OCI-M1 (cell line): ENCODE measurements at places on chromosomes 3 and 15.

GRCh38 chr15:96200357-96200967 lies 130.0 kb upstream of the NR2F2 start:
- no peak for DNase-seq

- no peak for DNase-seq
These were observed 36.4 kb upstream of the GASK1A start for GRCh38 chr3:42942693-42943092.

DNA sequence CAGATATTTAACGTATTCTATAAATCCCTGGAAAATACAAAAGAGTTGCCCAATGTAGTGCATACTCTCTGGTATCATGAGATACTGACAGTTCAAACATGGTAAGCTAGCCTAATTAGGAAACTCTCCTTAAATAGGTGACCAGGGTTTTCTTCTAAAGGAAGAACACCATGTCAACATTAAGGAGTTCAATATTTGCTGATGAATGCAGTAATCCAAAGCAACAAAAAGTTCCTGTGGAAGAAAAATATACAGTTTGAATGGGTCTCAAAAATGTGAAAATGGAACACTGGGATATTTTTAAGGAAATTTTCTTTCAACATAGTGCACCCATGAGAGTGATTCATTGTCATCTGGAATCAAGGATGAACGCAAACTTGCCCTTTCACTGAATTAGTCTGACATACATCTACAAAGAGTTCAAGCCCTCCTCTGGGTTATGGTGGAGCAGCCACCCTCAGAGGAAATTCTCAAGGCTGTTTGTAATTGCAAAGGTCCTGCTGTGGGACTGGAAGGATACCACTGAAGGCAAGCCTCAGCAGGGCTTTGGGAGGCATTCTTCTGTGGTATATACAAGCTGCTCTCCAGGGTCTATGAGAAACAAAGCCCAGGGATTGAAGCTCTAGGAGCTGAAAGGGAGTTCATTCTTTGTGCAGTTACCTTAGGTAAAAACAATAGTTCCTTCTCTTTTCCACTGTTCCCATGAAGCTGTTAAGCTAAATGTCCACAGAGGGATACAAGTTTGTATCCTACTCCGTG lies 700.3 kb downstream of the TUSC7 start:
- DNase-seq: no peak

- peak; percentile 77 for DNase-seq
These were observed 51.0 kb downstream of the MME start for GRCh38 chr3:155131104-155131503.

DNA sequence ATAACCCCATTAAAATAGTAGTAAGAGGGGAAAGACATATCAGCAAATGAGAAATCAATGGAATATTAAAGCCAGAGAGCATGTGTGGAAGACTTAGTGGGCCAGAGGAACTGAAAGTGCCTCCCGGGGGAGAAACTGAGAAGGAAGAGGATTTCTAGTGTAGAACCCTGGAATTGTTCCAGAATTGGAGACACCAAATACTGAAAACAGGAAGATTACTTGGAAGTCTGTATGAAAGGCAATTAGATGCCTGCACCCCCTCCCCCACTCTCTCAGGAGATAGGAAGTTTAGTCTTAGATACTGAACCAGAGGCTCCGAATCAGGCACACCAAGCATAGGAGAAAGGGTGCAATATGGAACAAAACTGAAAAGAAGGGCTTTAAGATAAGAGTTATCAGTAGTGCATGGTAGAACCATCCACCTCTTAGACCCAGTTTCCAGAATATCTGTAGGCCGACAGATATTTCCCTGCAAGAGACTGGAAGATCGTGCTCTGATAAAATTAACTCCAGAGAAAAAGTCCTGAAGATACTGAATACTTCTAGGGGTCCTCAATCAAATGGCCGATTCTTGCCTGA lies 32.4 kb downstream of the KLHL18 start:
- DNase-seq: peak; percentile 90

DNA sequence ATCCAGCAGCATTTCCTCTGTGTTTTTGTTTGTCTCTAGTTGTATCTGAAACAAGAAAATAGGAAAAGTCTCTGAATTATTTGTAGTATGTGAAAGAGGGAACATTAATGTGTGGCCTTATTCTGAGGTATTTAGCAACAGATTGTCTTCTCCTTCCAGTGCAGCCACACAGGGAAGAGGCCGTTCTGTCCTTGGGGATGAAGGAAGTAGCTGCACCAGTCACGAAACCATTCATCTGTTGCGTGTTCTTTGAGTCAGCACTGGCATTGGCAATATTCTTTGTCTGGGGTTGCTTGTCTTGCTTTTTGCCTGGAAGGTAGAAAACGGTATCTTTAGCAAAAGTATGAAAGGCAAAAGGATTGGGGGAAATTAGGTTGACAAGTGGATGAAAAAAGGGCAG lies 91.6 kb downstream of the CDIN1 start:
- DNase-seq: no peak

GRCh38 chr15:74045636-74046274 lies 36.6 kb downstream of the GOLGA6A start:
- DNase-seq: no peak

GRCh38 chr3:126934031-126934531 lies 48.8 kb upstream of the PLXNA1 start:
- no peak for DNase-seq

DNA sequence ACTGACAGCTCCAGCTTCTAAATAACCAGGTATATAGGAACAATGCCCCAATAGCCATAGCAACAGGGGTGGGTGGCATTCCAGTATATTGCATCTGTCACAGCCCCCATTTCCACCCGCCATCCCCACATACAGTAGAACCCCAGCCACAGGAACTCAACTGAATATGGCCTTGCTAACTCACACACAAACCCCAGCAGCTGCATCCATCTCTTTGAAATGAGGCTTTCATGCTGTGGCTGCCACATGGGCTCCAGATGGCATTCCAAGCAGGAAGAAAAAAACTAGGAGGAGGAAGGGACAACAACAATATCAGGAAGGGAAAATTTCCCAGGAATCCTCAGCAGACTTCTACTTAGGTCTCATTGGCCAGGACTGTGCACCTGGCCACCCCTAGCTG lies 54.6 kb downstream of the CCR3 start:
- no peak for DNase-seq

DNA sequence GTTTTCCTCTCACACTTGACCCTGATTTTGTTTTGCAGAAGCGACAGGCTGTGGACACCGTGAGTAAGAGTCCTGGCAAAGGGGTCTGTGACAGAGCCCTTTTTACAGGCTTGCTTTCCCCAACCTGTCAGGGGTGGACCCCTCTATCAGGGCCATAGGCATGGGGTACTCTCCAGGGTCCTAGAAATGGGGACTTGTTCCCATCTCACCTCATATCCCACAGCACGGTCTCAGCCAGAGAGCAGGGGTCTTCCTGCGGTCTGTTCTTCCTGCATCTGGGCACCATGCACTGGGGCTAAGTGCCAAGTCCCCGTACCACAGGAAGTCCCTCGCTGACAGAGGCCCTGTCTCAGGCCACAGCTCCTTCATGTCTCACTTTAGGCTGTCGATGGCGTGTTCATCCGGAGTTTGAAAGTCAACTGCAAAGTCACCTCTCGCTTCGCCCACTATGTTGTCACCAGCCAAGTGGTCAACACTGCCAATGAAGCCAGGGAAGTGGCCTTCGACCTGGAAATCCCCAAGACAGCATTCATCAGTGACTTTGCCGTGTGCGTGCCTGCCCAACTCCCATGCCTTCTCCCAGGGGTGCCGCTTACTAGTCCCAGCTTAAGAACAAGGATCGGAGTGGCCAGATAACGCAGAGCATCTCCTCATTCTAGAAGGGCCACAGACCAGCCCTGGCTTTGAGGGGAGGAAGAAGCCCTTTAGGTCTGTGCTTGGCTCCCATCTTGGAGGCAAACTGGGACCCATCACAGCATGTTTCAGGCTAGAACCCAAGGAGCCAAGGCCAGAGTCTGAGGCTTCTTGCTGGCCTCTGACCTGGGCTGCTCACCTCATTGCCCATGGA lies 783 bp downstream of the ITIH1 start:
- no peak for DNase-seq

- no peak for DNase-seq
These were observed 36.7 kb downstream of the SLC27A2 start for GRCh38 chr15:50218691-50219090.

DNA sequence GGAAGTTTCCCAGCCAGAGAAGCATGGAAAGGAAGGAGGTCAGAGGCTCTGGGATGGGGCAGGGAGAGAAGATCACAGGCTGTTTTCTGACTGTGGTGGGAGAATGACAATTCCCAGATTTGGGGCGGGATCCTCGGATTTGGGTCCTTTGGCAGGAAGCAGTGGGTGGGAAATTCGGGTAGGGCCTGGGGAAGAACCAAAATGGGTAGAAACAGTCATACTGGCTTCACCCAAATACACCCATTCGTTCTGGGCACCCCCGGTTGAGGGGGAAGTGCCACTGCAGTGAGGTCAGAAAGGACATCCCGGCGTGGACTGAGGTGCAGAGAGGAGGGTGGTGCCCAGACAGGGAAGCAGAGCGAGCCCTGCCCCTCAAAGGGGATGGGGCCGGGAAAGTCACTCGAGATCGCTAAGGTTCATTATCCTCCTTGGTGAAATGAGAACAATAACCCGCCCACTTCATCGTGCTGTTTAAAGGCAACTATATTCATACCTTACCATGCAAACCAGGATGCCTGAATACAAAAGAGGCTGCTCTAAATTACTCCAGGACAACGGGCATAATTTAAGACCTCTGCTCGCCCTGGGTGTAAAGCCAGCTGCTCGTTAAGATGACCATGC lies 28.8 kb downstream of the TNK2 start:
- no peak for DNase-seq

DNA sequence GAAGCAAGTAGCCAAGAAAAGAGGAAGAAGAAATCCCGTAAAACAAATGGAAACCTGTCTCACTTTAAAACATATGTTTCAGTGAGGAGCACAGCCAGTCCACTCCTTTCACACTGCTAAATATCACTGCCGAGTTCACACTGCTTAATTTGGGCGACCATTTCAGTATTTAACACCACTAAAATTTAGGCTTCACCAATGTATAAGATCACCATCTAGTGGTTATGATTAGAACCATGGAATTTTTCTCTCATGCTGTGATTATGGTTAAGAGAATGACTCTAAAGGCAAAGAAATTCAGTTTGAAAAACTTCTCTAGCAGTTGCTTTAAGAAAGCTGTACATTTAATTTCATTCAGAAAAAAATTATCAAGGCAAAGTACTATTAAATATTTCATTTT lies 16.6 kb downstream of the SLC4A7 start:
- DNase-seq: peak; percentile 80

DNA sequence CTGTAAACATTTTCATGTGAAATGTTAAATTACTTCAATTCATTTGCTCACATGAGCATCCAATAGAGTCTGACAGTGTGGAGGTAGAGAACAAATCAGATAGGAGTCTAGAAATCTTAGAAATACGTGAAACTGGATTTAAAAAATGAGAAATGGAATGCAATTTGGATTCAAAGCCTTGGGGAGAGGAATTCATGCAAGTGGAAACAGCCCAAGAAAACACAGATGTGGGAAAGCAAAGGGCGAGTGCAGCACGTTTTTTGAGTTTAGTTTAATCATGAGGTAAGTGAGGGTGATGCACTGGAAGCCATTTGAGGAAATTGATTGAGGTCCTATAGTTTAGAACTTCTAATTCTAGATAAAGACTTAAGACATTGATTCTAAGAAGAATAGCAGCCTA lies 434.7 kb downstream of the C3orf38 start:
- DNase-seq: no peak

GRCh38 chr15:70761931-70762468 lies 1.4 kb downstream of the UACA start:
- DNase-seq: peak; percentile 4

DNA sequence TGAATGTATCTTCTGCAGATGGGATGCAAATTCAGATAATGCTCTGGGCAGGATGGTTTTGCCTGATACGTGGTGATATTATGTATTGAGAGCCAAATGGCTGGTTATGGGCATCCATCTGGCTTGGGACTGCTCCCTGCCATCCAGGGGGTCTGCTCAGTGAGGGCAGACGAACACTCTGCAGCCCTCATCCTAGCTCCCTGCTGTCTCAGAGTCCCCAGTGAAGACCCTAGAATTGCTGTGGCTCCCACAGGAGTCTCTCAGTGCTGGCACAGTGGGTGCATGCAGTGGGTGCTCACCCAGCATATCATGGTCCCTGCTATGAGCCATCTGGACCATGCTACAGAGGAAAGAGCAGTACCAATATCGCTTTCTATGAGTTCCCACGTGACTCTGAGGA lies 10.3 kb downstream of the CX3CR1 start:
- no peak for DNase-seq

DNA sequence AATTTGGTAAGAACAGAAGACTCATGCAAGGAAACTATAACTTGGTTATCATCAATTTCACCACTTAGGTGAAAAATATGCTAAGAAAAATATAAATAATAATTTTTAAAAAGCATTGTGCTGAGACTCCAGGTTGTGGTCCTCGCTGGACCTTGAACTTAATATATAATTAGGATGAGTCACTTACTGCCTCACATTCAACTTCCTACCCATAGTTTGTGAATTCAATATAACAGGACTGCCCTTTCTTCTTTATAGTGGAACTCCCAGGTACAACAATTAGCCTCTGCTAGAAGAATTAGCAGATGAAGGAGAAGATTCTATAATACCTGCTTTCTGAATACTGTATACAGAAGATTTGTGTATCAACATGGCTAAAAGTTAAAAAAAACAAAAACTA lies 149.1 kb upstream of the SPRED1 start:
- no peak for DNase-seq

DNA sequence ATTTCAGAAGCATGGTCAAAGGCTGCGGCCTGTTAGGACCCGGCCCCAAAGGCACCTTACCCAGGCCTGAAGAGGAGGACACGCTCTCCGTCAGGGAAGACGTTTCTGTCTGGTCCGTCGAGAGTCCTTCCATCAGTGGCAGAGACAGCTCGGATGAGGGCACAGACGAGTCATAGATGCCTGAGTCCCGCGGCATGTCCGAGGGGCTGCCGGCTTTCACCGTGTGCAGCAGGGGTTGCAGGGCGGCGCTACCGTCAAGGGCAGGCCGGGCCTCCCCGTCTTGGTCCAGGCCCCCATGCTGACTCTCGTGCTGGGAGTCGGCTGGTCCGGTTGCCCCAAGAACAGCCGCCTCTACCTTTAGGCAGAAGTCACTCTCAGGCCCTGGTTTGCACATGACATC lies 37.1 kb downstream of the SPATA12 start:
- no peak for DNase-seq

- peak; percentile 68 for DNase-seq
These were observed 6.2 kb upstream of the TLR9 start for GRCh38 chr3:52231502-52232278.

DNA sequence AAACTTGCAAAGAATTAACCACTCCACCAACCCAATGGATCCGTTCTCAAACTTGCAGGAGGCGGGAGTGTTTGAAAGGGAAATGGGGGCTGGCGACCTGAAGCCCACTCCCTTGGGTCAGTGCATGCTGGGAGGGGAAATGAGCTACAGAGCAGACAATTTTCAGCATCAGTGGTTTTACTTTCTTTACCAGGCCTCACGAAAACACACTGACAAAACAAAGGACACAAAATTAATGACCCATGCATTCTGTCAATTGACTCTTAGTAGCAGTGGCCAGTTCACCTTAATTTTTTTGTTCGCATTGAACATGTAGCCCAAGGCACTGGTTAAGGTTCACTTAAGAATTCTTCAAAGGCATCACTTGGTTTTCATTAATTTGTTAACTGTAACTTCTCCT lies 413.5 kb downstream of the MECOM start:
- DNase-seq: no peak

- no peak for DNase-seq
These were observed 1099.3 kb downstream of the ROBO2 start for GRCh38 chr3:78139166-78139565.
